Activated CD8-positive, alpha-beta memory T cell treated with anti-CD3 and anti-CD28 coated beads for 48 hours (primary cell): ENCODE measurements at places on chromosomes 4 and X.

GRCh38 chr4:181604546-181604945 lies 638.7 kb upstream of the TENM3 start:
- no peak for DNase-seq

DNA sequence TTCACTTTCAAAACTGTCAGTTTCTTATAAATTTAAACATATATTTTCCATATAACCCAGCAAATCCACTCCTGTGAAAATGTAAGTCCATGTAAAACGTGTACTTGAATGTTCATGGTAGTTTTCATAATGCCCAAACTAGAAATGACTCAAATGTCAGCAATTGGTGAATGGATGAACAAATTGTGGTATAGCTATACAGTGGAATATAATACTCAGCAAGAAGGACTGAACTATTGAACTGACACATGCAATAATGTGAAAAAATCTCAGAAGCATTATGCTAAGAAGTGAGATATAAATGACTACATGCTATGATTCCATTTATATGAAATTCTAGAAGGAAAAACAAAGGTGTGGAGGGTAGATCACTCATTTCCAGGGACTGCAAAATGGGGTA lies 52.2 kb downstream of the USP53 start:
- DNase-seq = no peak

DNA sequence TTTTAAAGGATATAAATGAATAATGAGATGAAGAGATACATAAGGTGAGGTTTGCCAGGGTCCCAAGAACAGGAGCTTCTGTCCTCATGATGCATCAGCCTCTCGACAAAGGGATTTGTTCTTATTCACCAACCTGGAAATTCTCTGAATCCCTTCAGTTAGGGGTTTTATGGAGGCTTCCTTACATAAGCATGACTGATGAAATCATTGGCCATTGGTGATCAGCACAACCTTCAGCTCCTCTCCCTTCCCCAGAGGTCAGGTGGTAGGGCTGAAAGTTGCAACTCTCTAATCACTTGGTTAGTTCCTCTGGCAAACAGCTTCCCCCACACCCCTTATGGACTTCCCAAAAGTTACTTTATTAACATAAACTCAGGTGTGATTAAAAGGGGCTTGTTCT lies 222.0 kb downstream of the SPRY1 start:
- DNase-seq = no peak

- no peak for DNase-seq
Measured at GRCh38 chr4:113145519-113146291, 96.3 kb downstream of the ANK2 start.

DNA sequence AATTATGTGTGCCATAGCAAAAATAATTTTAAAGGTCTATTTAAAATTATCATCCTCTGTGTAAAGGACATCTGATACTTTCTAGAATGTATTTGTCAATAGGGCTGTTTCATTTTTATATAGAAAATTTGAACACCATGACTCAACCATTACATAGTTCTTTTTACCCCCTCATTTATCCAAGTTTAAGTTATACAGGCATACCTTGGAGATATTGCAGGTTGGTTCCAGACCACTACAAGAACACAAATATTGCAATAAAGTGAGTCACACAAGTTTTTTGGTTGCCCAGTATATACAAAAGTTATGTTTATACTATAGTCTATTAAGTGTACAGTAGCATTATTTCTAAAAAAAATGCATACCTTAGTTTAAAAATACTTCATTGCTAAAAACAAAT lies 130.4 kb downstream of the MSL3 start:
- DNase-seq = no peak

DNA sequence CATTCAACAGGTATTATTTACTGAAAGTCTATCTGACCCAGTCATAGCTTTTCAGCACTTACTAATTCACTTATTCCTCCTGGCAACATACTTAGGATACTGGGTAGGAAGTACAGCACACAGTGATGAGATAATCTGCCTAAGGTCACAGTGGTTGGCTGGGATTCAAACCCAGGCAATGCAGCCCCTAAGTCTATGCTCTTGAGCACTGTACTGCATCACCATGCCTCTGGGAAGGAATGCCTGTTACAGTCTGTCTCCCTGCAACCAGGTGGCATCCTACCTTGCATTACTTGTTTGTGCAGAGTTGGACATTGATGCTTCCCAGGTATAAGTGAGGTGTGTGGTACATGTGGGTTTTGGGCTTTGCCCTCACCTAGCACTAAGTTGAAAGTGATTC lies 21.5 kb upstream of the LRAT start:
- no peak for DNase-seq

GRCh38 chrX:40192196-40192595 lies 94.4 kb upstream of the BCOR start:
- no peak for DNase-seq

DNA sequence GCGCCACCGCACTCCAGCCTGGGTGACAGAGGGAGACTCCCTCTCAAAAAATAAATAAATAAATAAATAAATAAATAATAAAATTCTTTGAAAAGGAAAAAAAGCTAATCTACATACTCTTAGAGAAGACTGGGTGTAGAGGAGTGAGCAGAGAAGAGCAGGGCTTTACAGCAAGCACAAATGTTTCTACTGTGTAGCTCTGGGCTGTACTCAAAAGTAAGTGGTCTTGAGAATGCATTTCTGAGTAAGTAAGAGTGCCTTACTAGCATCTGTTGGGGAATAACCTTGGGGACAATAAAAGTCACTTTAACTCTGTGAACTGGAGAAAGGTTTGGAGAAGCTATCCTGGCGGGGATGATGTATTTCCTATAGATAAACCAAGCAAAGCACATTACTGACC lies 185.8 kb downstream of the WDFY3 start:
- DNase-seq = no peak

DNA sequence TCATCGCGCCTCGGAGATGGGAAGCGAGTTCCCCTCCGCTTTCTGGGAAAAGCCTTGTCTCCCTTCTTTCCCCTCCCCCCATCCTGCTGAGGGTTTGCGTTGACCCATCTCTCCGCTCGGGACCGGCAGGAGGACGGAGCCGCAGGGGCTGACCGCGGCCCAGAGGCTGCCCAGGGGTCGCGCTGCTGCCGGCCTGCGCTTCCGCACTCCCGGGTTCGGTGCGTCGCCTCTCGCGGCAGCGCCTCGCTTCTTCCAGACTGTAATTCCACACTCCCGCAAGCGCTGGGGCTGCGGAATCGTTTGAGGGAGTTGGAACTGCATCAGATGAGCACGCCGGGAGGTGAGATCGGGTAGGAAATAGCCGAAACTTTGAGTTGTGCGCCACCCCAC lies 88.3 kb downstream of the BCOR start:
- no peak for DNase-seq

DNA sequence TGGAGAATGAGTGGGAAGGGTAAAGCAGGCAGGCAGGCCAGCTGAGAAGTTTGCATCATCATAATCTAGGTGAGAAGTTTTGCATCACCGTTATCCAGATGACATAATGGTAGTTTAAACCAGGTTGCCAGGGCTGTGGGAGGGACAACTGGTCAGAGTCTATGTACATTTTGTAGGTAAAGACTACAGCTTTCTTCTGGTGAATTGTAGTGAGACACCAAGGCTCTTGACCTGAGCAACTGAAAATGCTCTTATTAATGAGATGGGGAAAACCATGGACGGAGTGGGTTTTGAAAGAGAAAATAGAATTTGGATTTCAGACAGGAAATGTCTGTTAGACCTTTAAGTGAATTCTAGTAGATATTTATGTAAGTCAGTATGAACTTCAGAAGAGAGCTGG lies 76.0 kb upstream of the VEGFC start:
- DNase-seq = no peak

DNA sequence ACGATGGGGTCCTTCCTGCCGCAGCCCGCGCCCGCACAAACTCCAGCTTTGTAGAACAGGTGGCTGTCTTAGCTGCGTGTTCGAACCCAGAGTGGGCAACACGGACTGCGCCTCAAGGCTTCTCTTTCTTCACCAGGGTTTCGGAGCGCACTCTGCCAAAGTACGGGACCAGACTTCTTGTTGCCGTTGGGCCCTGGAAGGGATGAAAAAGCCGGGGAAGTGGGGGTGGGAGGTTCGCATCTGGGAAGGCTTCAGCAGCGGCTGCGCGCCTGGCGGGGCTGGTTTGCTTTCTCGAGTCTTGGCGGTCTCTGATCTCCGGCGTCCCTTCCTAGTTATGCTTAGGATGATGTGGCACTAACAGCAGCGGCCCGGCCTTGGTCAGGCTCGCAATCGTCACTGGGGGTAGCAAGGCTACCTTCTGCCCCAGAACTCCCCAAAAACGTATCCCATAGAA lies 673 bp downstream of the PARM1 start:
- no peak for DNase-seq

DNA sequence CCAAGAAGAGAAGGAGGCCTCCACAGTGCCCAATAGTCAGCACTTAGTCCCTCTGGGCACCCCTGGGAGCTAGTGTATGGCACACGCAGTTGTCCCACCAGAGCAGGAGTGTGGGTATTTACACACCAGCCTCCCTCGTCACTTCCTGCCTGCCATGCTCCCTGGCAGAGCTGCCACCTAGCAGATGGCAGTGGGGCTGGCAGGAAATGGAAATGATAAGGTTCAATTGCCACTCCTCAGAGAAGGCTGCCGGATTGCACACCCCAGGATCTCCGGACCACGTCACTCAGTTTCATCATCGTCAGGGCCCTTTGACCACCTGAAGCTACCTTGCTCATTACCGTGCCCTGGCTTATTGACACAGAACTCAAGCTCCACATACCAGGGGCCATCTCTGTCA lies 173.3 kb upstream of the PSAPL1 start:
- DNase-seq = no peak

DNA sequence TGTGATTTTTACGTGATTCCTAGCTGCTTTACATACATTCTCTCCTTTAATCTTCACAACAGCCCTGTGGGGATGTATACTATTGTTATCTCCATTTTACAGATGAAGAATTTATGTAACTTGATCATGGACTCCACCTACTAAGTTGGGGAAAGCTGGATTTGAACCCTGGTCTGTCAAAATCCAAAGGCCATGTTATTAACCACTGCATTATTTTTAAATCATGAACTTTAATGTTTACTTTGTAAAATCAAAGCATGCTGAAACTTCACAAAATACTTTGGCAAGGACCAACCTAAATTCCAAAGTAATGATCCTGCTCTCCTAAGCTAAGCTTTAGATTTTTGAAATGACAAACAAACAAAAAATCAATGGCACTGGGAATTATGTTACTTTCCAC lies 26.1 kb downstream of the FAM47E start:
- DNase-seq = no peak

DNA sequence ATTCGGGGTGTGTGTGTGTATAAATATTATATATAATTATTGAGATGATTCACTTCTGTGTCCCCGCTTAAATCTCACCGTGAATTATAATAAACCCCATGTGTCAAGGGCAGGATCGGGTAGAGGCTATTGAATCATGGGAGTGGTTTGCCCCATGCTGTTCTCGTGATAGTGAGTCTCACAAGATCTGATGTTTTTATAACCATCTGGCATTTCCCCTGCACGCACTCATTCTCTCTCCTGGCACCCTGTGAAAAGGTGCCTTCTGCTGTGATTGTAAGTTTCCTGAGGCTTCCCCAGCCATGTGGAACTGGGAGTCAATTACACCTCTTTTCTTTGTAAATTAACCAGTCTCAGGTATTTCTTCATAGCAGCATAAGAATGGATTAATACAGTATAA lies 851.4 kb upstream of the AGA start:
- DNase-seq = no peak

DNA sequence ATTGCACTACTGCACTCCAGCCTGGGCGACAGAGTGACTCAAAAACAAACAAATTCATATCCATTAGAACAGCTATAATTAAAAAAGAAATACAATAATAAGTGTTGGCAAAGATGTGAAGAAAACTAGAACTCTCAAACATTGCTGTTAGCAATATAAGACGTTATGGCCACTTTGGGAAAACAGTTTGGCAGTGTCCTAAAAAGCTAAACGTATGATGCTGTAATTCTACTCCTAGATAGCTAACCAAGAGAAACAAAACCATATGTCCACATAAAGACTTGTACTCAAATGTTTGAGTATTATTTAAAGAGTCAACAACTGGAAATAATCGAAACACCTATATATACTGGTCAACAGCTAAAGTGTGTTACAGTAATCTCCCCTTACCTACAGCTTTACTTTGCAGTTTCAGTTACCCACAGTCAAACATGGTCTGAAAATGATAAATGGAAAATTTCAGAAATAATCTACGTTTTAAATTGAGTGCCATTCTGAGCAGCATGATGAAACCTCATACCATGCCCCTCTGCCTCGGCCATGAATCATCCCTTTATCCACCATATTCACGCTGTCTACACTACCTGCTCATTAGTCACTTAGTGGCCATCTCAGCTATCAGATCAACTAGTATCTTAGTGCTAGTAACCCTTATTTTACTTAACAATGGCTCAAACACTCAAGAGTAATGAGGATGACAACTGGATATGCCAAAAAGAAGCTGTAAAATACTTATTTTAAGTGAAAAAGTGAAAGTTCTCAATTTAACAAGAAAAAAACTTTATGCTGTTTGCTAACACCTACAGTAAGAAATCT lies 4.9 kb downstream of the ELF2 start:
- DNase-seq = no peak

DNA sequence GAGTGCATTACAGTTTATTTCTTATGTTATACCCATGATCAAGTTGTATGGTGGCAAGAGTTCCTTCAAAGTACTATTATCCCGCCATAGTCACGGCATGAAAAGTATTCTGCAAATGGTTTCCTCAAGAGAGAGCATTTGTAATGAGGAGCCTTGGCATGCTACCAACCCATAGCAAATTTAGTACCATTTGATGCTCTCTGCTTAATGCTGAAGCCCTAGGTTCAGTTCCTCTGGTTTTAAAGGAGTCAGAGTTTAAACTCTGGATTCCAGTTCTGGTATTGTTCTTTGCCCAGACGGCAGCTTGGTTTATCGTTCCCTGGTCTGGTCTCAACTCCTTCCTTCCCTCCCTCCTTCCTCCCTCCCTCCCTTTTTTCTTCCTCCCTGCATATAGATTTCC lies 371.3 kb downstream of the BMPR1B start:
- no peak for DNase-seq

- no peak for DNase-seq
Measured at GRCh38 chr4:80097400-80098177, 24.6 kb upstream of the ANTXR2 start.

DNA sequence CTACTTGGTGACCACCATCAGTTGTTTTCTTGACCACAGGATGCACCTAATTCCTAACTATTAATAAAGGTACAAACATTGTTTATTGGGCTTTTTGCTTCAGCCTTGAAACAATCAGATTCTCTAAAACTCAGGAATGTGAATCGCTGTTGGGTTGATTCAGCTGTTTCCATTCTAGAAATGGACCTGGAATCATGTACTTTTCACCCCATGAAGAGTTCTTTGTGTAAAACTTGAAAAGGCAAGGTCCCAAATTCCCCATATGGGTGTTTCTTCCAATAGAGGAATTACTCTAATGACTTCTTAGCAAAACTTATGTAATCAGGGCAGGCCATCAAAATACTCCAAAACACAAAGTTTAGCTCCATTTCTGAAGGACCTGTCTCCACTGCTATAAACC lies 7.4 kb downstream of the AFAP1 start:
- no peak for DNase-seq

- no peak for DNase-seq
Measured at GRCh38 chr4:154942176-154942575, 161.1 kb downstream of the RBM46 start.
